ENCODE measurements at places on chromosomes 13 and 19.
A peak's percentile ranks its signal among the peaks of the same experiment; 100 is the strongest.

DNA sequence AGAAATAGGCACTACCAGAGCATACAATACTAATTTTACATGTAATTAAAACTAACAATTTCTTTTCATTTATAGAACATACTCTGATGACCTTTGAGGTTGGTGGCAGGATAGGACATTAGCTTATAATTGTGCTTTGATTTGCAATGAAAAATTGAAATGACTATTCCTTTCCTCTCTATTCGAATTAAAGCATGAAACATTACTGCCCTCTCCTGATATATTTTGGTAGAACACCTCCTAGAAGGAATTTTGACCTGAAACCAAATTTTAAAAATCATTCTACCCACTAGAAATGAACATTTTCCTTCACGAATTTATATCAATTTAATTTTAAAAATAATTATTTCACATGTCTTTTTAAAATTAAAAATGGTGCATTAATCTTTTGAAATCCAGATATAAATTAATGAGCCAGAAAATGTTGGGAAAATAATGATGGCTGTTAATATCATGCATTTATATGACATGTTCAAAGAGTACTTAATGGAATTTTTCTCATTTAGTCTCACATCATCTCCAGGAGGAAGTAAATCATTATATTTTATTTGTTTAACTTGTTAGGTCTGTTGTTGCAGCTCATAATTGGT is 556.3 kb upstream of the ARGLU1 start:
- DNase-seq: no peak

GRCh38 chr13:85864963-85865530 is 65.8 kb upstream of the SLITRK6 start:
- DNase-seq: no peak

GRCh38 chr19:33956941-33957340 is 160.3 kb downstream of the KCTD15 start:
- no peak for DNase-seq

DNA sequence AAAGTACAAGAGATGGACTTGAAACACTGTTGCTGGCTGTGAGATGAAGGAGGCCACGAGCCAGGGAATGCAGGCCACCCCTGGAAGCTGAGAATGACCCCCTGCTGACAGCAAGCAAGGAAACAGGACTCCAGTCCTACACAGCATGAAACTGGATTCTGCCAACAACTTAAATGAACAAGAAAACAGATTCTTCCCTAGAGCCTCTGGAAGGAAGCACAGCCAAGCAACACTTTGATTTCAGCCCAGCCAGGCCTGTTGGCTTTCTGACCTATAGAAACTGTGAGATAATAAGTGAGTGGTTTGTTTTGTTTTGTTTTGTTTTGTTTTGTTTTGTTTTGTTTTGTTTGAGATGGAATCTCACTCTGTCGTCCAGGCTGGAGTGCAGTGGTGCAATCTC is 105.3 kb upstream of the CACNA1A start:
- DNase-seq: no peak

- DNase-seq: peak; percentile 55
Observed at GRCh38 chr19:4068047-4068966, 1.6 kb upstream of the ZBTB7A start.

DNA sequence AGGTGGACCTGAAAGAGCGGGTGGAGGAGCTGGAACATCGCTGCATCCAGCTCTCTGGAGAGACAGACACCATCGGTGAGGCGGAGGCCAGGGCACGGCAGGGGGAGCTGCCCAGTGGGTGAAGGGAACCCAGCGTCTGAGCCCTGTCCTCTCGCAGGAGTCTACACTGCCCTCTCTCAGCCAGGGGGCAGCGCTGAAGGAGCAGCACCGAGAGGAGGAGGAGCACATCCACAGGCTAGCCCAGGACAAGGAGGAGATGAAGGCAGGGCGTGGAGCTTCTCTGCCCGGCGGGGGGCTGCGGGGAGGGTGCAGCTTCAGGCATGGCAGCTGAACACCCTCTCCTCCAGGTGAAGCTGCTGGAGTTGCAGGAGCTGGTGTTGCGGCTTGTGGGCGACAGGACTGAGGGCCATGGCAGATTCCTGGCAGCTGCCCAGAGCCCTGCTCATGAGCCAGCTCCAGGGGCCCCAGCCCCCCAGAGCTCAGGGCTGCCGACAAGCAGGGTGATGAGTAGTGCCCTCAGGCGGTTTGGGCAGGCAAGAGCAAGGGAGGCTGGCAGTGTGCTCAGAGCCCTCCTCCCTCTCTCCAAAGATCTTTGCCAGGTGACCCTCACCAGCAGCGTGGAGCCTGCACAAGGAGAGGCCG is 31.4 kb upstream of the ZNF492 start:
- no peak for DNase-seq

DNA sequence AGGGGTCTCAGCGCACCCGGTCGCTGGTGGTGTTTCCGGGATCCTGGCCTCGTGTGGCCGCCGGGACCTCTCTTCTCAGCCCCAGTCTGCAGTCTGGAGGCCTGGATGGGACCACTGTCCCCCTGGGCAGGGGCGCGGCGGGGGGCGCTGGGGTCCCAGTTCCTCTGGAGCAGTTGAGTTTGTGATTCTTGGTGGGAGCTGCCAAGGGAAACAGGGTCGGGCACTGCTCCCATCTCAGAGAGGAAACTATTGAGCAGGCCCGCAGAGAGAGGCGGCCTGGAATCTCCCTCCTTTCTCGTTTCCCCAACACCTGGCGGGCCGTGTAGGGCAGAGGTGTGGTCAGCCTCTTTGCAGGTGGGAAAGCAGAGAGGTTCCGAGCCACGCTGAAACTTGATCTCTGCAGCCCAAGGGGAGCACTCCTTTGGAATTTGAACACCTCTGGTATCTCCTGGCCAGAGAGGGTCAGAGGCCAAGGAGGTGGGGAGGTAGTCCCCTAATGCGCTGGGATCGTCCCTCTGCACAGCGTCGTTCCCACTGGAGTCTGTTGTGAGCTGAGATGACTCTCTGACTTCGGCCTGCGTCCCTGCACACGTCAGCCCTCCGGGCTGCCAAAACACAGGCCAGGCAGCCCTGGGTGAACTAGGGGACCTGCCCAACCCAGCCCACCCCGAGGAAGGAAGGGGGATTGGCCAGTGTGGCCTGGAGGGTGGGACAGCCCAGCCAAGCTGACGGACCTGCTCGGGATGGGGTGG is 741 bp downstream of the PLEKHF1 start:
- peak; percentile 89 for DNase-seq

DNA sequence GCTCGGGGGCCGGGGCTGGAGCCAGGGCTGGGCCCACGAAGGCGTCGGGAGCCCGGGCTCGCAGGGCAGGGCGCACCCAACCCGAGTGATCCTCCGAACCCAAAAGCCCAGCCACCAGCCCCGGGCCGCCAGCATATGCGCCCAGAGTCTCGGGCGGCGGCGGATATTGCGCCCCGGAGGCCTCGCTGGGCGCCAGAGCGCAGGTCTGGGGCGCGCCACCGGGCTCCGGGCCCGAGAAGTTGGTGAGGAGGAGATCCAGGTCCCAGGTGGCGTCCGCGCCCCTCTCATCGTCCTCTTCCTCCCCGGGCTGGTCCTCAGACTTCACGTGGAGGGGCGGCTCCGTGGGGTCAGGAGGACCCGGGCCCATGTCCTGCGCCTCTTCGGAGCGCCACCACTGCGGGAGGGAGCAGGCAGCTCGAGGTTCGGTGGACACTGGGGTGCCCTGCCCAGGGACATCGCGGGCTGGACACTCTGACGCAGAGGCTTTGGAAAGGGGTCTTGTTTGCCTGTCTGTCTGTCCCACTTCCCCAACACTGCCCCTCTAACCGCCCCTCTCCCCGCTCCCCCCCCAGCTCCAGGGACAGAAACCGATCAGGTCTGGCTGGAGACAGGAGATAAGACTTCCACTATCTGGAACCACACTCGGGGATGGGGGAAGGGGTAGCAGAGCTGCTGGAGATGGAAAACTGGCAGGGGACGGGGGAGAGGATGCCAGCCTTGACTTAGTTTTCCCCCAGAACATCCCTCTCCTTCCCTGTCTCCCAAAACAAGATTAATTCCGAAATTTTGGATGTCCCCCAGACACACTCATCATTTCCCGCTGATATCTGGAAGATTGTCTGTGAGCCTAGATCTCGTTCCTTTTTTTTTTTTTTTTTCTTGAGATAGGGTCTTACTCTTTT is 1.0 kb downstream of the KLF1 start:
- DNase-seq: no peak

GRCh38 chr13:73251626-73252265 is 192.9 kb downstream of the KLF5 start:
- DNase-seq: no peak

DNA sequence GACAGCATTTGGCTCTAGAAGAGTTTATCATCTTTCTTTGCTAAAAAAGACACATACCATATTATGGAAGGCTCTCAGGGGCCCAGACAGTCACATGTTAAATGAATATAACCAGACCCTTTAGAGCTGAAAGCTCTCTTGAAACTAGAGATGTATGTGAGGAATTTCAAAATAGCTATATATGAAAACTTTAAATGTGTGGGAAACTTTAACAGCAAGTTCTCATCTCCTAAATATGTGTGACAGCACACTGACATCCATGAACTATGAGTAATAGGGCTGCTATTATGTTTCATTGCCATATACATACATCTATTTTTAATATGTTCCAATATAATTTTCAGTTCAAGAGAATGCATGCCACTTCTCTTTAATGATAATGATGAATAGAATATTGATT is 509.5 kb downstream of the GPC6 start:
- DNase-seq: no peak
